Right atrium auricular region (tissue), 2 donors: ENCODE measurements at places on chromosomes 5 and 9. TPM values are rescaled to one million over a fixed set of nuclear protein-coding genes. Genes with fewer than 3 reads are reported as not detected.
A peak's percentile ranks its signal among the peaks of the same experiment; 100 is the strongest.

The KCNV2 gene
- not detected for total RNA-seq

The PCDHGC5 gene
- 1.7 TPM for total RNA-seq

The GCNT4 gene
- total RNA-seq = 0.41 TPM

The SUB1 gene
- 209 TPM for total RNA-seq

- DNase-seq = no peak
Measured at GRCh38 chr9:130943221-130943620, 4.2 kb upstream of the FIBCD1 start.

DNA sequence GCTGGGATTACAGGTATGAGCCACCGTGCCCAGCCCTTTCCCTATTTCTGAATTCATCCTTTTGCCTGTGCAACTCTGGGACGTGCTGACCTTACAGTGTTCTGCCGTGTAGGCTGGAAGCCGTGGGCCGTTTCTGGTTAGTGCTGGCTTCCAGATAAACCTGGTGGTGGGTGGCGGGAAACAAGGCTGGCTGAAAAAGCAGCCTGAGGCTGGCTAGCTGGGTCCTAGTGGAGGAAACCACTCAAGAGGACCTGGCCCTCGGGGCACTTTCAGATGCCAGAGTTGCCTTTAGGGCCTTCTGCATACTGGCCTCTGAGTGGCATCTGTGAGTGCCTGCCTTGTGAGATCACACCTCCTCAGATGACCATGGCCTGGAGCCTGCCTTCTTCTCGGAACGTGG is 26.9 kb downstream of the GALNT12 start:
- no peak for DNase-seq

GRCh38 chr9:87708986-87709728 is 16.8 kb upstream of the CTSL start:
- no peak for DNase-seq

GRCh38 chr5:83837265-83837907 is 116.7 kb upstream of the HAPLN1 start:
- DNase-seq = no peak

DNA sequence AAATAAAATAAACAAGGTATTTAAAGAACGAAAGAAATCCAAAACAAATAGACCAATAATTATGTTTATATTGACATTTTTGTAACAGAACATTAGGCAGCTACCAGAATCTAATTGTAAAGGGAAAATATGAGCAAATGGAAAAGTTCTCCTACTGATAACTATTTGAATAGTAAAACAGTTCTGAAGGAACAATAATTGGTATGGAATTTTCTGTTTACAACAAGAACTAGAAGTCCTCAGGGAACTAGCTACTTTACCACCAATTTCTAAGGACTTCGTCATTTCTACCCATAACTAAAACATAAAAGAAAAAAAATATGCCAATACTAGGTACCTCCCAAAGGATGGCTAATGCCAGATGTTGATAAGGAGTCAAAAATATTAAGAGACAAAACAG is 58.5 kb downstream of the AP3B1 start:
- DNase-seq = no peak

DNA sequence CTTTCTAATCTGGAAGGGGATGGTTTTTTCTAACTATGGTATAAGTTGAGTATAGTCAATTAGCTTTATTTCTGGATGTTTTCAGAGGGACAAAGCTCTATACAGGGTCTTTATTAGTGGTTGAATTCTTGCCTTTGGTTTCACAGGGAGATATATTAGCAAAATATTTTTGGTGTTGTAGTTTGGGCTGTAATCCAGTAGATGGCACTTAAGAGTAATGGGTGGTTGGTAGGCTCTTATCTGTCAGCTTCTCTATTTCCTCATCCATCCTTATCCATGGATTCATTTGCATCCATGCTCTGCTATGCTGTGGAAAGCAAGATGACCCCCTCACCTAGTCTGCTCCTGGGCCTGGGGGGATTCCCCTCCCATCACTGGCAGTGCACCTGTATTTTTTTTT is 363.6 kb upstream of the CYLC2 start:
- no peak for DNase-seq

GRCh38 chr5:171597946-171598640 is 178.6 kb downstream of the FGF18 start:
- DNase-seq = peak; percentile 34

- DNase-seq = no peak
Measured at GRCh38 chr5:71836084-71836483, 117.0 kb downstream of the CARTPT start.

- no peak for DNase-seq
Measured at GRCh38 chr9:13047827-13048587, 231.5 kb downstream of the MPDZ start.
